ENCODE measurements at places on chromosomes 2 and 18.

GRCh38 chr2:201904538-201905420 lies 98.4 kb downstream of the CDK15 start:
- DNase-seq: peak; percentile 68

DNA sequence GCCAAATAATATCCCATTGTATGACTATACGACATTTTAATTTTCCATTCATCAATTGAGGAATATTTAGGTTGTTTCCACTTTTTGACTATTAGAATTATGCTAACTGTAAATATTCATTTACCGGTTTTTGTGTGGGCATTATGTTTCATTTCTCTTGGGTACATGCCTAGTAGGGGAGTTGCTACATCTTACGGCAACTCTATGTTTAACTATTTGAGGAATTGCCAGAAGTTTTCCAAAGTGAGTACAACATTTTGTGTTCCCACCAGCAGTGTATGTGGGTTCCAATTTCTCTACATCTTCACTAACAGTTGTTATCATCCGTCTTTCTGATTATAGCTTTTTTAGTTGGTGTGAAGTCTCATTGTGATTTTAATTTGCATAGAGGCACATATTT lies 1.6 kb upstream of the KDSR start:
- DNase-seq: no peak

- no peak for DNase-seq
These were observed 429.2 kb downstream of the PARD3B start for GRCh38 chr2:204974487-204974886.

- DNase-seq: no peak
These were observed 24.9 kb upstream of the GALNT3 start for GRCh38 chr2:165818920-165819319.

- DNase-seq: no peak
These were observed 326.9 kb upstream of the SMIM21 start for GRCh38 chr18:75754433-75754832.

DNA sequence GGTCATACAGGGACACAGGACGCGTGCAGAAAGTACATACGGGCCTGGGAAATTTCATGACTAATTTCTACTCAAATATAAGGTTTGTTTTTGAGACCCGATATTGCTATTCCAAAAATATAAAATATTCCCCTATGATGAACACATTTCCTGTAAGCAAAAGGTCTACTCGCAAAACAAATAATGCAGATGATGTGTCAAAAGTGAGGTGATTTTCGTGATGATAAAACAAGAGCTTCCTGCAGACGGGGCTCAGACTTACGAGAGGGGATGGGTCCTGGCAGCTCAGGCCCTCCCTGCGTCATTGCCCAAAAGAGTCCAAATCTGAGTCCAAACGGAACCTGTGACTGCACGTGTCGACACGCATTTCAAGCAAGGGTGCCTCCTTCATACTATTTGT lies 62.7 kb downstream of the MBP start:
- DNase-seq: no peak

DNA sequence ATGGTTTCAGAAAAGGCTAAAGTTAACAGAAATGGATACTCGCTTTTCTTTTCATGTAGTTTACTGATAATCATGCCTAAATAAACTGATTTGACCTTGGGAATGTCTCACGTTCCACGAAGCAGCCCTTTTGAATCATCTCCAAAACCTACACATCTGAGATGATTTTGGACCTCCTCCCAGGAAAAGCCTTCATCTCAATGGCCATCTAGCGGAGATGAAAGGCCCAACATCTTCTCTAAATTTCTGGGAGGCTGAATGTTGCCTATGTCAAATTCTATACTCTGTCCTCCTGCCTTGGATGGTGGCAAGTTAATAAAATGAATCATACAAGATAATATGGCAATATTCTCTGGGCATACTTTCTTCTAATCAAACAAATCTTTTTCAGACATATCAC lies 448.5 kb downstream of the ZEB2 start:
- DNase-seq: peak; percentile 63

DNA sequence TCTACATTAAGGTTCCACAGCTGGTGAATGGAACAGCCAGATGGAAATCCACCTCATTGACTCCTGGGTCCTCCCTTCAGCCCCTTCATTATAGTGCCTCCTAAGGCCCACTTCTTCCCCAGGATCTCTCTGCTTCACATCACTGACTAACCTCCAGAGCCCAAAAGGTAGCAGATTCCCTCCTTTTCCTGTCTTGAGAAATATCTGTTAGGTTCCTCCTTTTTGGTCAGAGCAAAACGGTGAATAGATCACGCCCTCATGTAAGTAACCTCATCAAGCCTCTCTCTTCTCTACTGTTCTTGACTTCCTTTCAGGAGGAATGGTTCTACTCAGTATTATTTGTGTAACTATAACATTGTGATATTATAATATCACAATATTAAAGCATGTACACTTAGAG lies 155.0 kb upstream of the SRD5A2 start:
- no peak for DNase-seq

GRCh38 chr18:3478262-3478978 lies 28.4 kb downstream of the TGIF1 start:
- DNase-seq: no peak

- peak; percentile 45 for DNase-seq
These were observed 382.1 kb downstream of the ZEB2 start for GRCh38 chr2:144137705-144138428.

DNA sequence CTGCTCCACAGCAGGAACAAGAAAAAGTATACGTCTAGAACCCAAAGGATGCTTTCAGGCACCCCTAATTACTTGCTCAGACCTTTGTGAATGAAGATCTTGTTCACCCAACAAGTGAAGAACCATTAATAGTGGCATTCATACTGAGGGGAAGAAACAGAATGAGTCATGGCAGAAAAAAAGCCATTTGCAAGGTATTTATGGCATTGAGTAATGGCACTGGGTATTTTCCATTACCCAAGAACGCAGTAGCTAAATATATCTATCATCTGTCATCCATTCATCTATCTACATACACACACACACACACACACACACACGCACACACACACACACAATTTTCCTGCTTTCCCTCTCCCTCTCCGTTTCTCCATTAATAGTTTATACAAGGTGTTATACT lies 56.4 kb upstream of the XIRP2 start:
- no peak for DNase-seq

GRCh38 chr2:43438858-43439655 lies 156.8 kb downstream of the THADA start:
- no peak for DNase-seq

DNA sequence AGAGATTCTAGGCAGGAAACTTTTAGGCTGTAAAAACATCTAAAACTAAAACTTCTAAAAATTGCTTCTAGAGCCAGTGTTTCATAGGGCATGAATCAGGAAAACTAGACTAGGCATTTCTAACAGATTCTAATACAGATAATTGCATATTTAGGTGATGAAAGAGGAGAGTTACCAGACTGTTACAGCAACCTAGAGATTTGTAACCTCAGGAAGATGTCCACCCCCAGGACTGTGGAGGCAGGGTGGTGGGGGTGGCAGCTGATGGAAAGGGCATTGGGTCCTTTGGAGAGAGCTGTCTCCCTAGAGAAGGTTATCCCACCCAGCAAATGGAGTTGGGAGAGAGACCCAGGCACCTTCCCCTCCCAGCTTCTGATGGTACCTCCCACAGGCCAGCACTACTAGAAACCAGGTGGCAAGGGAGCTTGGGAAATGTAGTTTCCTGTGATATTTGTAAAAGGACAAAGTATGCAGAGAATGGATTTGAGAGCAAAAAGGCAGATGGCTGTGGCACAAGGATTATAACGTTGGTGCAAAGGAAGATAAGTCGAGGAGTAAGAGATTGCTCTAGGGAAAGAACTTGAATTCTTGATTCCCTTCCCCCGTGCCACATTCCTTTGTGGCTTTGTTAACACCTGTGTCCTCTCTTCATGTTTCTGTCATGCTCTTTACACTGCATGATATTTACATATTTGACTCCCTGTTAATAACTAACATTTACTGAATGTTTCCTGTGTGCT lies 75.6 kb upstream of the MGAT5 start:
- peak; percentile 35 for DNase-seq

DNA sequence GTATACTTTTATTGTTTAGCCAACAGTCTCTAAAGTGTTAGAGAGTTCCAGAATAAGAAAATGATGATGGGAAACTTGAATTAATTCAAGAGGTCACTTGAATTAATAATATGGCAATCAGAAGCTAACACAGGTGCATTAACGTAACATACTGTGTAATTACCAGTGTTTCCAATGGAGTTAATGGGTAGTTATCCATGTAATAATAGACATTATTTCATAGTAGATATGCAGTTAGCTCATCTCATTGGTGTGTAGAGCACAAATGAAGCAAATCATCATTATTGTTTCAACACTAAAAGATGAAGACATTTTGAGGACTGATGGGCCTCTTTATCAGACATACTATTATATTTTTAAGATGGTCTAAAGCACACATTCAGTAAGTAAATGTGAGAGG lies 460.3 kb upstream of the HNRNPA3 start:
- DNase-seq: no peak

GRCh38 chr2:83055376-83056010 lies 1403.6 kb downstream of the SUCLG1 start:
- DNase-seq: peak; percentile 94

DNA sequence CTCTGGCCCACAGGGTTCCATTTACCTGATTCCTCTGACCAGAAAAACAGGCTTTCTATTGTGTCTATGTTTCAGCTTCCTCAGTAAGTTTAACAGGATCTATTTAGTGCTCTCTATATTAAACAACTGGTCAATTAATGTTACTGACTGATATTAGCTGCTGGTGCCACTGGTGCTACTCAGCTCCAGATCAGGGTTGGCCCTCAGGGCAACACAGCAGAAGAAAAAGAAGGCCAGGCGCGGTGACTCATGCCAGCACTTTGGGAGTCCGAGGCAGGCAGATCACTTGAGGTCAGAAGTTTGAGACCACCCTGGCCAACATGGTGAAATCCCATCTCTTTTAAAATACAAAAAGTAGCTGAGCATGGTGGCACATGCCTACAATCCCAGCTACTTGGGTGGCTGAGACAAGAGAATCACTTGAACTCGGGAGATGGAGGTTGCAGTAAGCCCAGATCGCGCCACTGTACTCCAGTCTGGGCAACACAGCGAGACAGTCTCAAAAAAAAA lies 56.3 kb upstream of the CHAC2 start:
- DNase-seq: no peak

DNA sequence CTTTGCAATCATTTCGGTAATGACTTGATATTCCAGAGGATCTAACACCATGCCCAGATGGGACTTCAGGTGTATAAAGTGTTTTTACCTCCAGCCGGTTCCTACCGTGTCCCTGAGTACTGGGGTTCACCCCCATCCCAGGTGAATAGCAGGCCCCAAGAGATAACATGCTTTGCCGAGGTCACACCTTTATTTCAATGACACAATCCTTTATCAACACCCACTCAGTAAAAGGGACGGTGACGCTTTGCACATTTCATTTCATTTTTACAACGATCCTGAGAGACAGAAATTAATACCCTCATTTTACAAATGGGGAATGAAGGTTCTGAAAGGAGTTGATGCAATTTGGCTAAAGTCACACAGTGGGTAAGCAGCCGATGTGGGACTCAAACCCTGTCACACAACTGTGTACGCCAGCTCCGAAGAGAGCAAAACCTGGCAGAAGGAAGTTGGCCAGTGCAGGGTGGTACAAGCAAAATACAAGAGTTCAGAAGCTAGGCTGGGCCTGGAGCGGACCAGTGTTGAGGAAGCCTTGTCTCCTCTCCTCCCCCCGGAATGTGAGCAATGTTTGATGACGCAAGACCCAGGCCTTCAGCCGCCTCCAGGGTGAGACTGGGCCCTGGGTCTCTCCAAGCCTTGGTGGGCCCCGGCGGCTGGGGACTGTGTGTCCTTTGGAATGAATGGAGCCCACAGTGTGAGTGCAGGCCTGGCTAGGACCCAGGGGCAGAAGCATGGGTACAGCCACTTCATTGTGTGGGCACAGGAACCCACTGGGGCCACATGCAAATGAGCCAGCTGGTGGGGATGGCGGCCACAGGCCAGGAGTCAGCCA lies 139.6 kb upstream of the MYCN start:
- DNase-seq: no peak

DNA sequence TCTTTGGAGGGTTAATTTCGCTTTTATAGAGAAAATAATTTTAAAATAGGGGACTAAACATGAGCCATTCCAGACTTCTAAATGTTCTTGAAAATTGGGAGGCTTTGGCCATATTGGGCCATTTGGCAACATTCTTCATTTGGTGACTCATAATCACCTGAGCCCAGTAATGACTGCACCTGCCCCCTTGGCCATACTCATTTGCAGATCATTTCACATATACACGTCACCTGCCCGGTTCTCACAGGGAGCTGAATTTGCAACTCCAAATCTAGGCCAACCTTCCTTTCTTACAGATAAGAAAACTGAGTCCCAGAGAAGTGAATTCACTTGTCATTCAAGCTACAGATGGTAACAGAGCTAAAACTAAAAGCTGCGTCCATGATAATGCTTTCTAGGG lies 289.7 kb downstream of the EPHA4 start:
- no peak for DNase-seq

GRCh38 chr2:234979204-234980167 lies 27.7 kb downstream of the SH3BP4 start:
- DNase-seq: no peak

GRCh38 chr2:34070196-34070595 lies 471.1 kb upstream of the FAM98A start:
- no peak for DNase-seq

DNA sequence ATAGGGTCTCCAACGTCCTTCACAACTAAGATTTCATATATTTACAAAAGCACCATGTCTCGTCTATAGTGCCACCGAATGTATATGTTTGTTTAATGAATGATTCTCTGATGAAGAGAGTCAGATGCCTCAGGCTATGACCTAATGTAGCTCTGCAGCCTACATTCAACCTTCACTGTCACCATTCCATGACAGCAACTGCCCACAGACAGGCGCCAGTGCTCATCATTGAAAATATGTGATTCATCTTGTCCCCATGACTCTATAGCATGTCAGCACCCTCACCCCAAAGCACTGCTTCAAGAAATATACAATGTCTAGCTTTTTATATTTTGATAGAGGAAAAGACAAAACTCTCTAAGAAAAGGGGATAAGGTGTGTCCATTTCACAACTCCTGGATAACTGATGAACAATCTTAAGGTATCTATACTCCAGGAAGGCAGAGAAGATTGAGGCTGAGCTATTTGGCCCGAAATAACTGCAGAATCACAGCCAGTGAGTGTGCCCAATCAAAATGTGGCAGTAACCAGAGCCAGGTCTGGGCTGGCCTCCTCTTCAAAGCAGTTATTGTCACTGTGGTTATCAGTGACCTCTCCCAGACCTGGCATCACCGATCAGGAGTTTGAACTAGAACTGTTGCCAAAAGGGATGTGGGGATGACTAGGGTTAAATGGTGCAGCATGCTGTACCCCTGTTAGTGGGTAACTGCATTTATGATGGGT lies 246.6 kb downstream of the SETBP1 start:
- peak; percentile 32 for DNase-seq

DNA sequence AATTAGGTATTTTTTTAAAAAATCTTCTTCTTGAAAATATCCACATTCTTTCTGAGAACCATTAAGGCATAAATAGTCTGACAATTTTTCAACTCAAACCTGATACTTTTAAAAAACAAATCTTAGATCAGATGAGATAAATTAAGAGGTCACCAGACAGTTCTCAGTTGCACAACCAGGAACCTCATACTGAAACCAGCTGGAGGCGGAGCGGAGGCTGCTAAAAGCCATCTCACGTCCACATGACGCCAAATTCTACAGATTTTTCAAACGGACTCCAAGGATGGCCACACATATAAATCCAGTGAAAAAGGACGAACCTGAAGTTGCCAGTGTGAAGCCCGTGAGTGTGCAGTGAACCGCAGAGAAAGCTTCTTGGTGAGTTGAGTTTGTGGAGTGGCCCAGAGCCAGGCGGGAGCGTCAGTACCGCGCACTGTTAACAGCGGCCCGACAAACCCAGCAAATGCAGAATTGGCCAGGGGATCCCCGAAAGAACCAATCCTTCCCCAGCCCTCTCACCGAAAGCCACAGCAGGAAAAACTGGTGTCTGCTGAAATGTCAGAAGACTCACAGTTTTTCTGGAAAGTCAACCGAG lies 53.1 kb upstream of the BBS5 start:
- no peak for DNase-seq
